ENCODE measurements at places on chromosomes 4 and X.

DNA sequence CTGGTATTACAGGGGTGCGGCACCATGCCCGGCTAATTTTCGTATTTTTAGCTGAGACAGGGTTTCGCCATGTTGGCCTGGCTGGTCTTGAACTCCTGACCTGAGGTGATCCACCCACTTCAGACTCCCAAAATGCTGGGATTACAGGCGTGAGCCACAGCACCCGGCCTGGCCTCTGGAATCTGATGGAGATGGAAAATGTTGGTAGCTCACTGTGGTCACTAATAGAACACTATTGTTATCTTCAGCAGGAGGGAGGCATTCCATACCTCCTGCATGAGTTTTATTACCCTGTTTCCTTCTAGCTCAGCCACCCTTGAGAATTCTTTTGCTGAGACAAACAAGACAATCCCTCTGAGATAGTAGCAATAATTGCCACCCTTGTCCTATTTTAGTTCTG, 105.0 kb downstream of the SHROOM3 start:
- DNase-seq, result peak; percentile 11

DNA sequence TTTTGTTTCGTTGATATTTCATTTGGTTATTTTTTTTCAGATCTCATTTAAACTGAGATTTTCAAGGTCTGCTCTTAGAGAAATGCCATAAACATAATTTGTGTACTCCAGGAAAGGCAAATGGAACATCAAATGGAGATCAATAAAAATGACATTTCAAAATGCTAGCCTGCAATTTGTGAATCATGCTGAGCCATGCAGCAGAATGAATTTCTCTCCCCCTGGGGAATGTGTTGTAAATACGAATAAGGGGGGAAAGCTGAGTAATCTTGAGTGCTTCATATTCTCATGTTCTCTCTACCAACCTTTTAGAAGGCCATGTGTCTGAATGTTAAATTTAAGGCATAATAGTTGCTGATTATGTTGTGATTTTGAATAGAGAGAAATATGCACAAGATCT, 7.8 kb downstream of the ZCCHC4 start:
- DNase-seq, result peak; percentile 50

GRCh38 chr4:108171339-108172230, 2.9 kb upstream of the LEF1 start:
- DNase-seq, result no peak

- DNase-seq, result no peak
Observed at GRCh38 chr4:169100670-169101101, 90.6 kb upstream of the CBR4 start.

DNA sequence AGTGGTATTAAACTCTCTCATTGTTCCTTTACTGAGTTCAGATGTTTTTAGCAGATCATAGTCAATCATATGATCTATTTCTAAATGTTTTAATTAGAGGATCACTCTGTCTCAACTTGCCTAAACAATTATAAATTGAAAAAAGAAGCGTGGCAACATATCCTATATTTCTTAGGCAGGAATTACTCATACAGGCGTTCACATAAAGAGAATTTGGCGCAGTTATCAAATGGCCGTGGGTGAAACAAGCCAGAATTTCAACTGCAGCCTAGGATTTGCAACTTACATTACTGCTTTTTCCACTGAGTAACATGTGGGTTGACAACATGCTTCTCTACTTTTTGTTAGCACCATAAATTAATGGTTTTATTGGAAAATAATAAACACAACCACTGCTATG, 141.3 kb downstream of the CPE start:
- DNase-seq, result no peak

- no peak for DNase-seq
Observed at GRCh38 chr4:1523033-1523432, 116.8 kb upstream of the NKX1-1 start.

DNA sequence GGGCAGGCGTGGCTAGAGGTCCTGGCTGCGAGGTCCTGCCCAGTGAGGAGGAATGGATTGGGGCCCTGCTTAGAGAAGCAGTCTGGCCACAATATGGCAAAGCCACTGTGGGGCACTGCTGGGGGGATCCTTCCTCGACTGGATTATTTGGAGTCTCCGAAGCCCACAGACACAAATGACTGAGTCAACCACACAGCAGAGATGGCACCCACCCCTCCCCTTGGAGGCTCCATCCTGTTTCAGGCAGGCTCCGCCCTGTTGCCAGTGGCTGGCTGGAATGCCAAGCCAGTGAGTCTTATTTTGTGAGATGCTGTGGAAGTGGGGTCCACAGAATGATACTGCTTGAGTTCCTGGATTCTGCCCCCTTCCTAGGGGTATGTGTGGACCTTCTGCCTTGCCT, 363.9 kb downstream of the PPP1R2C start:
- DNase-seq, result no peak

- no peak for DNase-seq
Observed at GRCh38 chrX:133375615-133376340, 39.5 kb downstream of the GPC4 start.

DNA sequence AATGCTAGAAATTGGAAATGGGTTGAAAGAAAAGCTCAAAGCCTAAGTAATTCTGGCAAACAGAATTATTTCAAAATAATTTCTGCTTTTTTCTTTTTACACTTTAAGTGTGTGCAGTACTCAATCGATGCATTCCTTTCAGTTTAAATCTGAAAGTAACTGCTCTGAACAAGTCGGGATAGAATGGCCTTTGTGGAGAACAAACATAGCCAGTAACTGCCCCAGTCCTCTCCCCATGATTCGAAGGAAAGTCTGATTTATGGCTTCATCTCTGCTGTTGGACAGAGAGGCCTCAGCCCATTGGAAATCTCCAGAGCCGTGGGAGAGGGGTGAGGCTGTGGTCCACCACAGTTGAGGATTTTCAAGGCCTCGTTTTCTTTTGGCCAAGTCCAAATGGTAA, 174.0 kb upstream of the TLL1 start:
- no peak for DNase-seq

DNA sequence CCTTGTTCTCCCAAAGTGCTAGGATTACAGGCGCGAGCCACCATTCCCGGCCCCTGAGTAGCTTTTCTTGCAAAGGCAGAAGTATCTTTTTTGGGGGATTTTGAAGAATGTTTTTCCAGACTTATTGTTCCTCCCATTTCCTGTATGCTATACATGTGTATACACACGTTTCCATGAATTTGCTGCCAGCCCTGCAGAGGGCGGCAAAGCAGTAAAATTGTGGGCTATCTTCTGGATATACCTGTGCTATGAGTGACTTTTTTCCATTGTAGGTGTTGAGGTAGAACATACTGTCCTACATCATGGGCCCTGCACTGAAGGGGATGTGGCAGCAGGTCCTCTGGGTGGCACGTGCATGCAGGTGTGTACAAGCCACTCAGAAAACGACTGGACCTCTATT, 16.9 kb upstream of the MED28 start:
- DNase-seq, result no peak

- peak; percentile 63 for DNase-seq
Observed at GRCh38 chr4:74675673-74676279, 118.5 kb downstream of the BTC start.

DNA sequence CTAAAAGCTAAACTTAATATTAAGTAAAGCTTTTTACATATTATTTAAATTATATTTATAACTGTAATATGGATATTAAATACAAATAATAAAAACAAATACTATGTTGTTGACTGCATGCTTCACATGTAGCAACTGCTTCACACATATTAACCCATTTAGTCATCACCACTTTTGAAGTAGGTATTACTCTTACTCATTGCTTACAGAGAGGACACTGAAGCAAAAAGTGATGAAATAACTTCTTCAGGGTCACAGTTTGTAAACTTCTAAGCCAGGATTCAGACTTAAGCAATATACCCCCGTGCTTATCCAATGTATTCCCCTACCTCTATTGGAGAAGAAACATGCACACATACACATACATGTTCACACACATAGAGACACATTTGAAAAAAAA, 166.6 kb downstream of the DKK2 start:
- peak; percentile 62 for DNase-seq

DNA sequence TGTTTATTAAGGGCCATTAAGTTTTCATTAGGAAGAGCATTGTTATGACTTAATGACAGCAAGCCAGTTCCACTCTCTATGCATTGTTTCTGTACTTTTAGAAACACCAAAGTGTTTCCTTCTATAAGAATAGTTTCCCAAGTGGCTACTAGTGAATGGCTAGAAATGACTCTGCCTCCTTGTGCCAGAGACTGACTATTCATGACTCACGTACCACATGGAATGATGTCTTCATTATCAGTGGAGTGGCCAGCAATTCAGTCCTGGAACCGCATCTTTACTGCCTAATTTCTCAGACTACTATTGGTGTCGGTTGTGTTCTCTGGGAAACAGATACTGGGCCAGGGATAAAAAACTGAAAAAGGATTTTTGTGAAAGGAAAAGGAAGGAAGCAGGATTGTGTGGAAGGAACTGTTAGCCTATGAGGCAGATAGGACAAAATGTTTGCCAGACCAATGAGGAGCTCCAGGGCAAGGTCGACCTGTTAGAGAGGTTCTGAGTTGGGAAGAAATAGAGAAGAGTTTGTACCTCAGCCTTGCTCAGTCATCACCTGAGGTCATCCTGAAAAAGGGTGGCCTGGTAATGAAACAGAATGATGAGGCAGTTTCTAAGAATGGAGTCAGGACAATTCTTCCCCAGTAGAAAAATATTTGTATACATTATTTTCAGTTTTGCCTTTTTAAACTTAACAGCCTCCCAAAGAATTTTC, 218.6 kb downstream of the SPCS3 start:
- peak; percentile 89 for DNase-seq

GRCh38 chrX:147935156-147935758, 23.5 kb downstream of the FMR1 start:
- DNase-seq, result no peak

DNA sequence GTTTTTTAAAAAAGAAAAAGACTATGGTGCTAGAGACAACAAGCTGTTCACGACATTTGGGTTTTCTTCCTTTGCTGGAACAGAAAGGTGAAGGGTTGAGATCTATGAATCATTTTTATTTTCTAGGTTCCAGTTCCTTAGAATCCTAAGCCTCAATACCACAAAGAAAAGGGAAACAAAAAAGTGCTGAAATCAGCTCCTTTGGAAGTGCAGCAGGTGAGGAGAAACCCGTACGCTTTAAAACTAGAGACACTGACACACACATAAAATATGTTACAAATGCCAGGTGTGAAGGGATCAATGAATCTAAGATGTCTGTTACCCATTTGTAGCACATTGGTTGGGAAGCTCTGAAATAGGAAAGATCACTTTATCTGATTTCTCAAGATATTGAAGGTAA, 125.2 kb downstream of the AREG start:
- no peak for DNase-seq

- DNase-seq, result no peak
Observed at GRCh38 chr4:14902342-14902741, 99.9 kb upstream of the CPEB2 start.

- no peak for DNase-seq
Observed at GRCh38 chr4:108556588-108557200, 63.7 kb upstream of the RPL34 start.

- DNase-seq, result no peak
Observed at GRCh38 chr4:101649790-101650515, 140.6 kb upstream of the BANK1 start.

- no peak for DNase-seq
Observed at GRCh38 chr4:95980877-95981360, 141.0 kb downstream of the PDHA2 start.

GRCh38 chr4:87044511-87045233, 109.9 kb downstream of the AFF1 start:
- no peak for DNase-seq

DNA sequence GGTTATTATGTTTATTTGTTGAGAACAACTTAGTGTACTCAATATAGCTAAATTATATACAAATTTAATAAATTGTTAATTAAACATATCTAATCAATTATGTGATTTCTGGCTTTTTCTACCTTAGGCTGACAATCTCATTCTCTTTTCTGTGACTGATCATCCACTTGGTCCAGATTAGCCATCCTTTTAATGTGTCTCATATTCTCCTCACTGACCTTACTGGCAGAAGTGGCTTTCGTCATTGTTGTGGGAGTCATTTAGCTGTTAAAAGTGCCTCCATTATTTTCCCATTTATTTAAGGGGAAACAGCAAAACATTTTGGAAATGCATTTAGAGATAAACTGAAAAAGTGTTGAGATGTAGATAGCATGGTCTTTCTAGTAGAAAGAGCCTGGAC, 172.2 kb downstream of the CCSER1 start:
- DNase-seq, result no peak

- DNase-seq, result no peak
Observed at GRCh38 chrX:49988143-49988542, 65.7 kb downstream of the CLCN5 start.

DNA sequence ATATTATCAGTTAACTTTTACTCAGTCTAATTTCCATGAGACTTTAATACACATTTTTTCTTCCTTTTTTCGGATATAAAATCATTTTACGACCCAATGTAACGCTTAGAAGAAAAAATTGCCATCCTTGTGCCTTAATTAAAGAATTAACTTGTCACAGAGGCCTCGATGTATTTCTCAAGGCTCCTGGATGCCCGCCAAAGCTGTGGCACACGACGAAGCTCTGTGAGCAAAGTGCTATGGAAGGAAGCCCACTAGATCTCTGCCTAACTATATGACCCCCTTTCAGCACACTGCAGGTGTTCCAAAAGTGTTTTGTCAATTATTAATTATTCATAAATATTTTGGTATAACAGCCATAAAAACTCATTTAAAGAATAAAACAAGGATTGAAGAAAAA, 54.4 kb downstream of the TAPT1 start:
- DNase-seq, result no peak

- no peak for DNase-seq
Observed at GRCh38 chr4:56791316-56791715, 30.2 kb downstream of the SPINK2 start.

DNA sequence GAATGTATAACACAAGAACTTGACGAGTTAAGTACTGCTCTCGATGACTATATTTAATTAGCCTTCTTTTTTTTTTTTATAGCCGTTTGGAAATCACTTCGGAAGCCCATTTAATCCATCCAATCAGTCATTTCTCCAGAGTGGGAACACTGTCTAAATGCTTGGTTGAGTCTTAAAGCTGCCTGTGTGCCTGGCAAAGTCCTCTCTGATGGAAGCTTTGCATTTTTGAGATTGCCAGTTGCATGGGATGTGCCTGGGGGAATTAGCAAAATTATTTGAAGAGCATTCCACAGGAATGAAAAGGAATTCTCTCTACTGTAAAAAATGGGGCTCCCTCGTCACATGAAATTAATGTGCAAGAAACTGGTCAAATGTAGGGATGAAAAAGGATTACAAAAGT, 398.8 kb upstream of the RPS6KA3 start:
- DNase-seq, result peak; percentile 1

DNA sequence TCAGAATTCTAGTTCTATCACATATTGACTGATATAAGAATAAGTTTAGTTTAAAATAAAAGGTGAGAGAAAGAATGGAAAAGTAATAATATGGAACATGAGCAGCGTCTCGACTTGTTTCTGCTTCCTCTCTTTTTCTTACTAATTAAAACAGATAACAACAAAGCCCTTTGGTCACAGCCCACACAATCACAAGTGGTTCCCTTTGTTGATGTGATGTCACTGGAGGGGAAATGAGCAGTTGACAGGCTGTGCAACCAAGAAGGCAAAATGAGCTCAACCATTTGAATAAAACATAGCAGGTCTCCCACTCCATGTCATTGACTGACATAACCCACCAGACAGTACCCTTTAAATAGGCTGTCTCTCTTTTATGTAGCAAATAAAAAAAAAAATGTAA, 342.5 kb upstream of the MAGEB2 start:
- no peak for DNase-seq

GRCh38 chr4:101807351-101807750, 16.8 kb downstream of the BANK1 start:
- DNase-seq, result no peak

Data from EL (cell line).